ENCODE measurements at places on chromosomes 16 and 17.

DNA sequence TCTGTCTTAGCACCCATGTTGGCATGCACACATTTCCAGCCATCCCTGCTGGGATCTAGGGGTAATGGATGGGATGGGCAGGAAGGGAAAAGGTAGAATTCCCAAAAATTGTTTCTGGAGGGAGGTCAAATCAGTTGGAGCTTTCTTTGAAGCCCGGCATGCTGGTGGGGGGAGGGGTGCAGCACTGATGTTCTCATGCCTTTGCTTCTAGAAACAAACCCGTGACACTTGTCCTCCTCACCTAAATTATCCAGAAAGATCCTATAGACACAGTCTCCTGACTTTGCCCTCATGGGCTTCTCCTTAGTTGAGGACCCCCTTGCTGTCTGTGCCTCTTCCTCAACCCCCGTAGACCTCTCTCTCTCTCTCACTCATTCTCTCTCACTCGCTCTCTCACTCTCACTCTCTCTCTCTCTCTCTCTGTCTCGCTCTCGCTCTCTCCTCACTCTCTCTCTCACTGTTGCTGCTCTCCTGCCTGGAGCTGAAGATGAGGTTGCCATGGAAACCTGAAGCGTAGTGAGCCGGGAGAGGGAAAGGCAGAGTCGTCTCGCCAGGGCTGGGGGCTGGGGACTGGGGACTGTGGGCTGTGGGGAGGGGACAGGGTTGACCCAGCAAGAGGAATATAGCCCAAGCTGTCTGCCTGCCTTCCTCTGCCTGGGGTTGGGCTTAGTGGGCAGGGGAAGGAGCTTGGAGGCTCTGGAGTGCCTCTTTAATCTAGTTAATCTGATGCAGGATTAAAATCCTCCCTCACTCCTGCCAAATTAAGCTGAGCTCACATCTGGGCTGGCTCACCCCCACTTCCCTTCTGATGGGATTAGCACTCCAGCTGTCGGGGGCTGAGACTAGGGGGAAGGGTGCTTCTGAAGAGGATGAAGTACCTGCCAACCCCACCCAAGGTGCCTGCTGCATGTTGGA is 16.1 kb downstream of the LASP1 start:
- DNase-seq, result no peak

DNA sequence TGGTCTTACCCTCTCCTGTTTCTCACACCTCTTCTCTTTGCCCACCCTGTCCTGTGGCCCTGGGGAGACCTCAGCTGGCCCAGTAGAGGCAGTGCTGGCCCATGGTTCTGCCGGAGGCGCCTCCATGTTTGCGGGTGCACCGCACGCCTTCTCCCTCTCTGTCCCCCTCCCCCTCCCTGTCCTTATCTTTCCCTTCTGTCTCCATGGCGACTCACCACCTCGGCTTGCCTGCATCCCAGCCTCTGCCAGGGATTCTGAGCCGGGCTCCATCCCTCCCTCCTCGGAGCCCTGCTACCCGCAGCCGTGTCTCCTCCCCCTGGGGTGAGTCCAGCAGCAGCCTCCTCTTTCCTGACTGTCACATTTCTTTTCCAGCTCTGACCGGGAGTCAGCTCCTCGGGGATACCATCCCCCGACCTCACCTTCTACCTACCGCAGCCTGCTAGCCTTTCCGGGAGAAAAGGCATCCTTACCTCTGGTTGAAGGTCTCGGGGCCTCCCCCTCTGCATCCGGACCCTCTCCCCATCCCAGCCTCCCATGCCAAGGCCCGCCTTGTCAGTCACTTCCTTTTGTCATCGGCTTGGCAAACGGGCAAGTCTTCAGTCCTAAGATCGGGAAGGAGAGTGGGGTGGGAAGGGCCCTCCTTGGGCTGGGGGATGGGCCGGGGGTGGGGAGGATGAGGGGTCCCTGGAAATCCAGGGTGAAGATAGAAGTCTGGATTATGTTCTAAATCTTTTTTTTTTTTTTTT is at the start of gene RNF112:
TSS of gene RNF112 (plus strand) at position 358 of the 746 bp plus-strand sequence. CDS start at position 535, 177 bp downstream.
- no peak for DNase-seq

DNA sequence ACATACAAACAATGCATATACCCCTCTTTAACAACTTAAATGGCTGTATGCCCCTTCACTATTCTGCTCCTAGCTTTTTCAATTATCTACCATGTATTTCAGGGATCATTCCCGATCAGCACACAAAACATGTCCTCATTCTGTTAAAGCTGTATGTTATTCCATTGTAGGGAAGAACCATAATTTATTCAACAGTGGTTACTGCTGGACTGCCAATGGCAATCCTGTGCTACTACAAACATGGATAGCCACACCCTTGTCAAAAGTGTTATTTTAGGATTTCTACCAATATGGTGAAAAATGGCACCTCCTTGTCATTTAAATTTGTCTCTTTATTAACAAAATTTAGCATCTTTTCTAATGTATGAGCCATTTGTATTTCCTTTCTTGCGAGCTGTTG is 85.1 kb upstream of the BCAR1 start:
- DNase-seq, result no peak

GRCh38 chr16:24988593-24989338 is 26.4 kb downstream of the ARHGAP17 start:
- no peak for DNase-seq

Data from stimulated activated CD8-positive, alpha-beta memory T cell treated with anti-CD3 and anti-CD28 coated beads, Interleukin-15, amount 100 ng/mL, for 4 hours (primary cell).